ENCODE measurements at places on chromosomes 12 and 14.

GRCh38 chr12:102061096-102061559 is 663 bp downstream of the WASHC3 start:
- DNase-seq: no peak

GRCh38 chr12:114483996-114484395 is 78.1 kb upstream of the TBX5 start:
- DNase-seq: no peak

DNA sequence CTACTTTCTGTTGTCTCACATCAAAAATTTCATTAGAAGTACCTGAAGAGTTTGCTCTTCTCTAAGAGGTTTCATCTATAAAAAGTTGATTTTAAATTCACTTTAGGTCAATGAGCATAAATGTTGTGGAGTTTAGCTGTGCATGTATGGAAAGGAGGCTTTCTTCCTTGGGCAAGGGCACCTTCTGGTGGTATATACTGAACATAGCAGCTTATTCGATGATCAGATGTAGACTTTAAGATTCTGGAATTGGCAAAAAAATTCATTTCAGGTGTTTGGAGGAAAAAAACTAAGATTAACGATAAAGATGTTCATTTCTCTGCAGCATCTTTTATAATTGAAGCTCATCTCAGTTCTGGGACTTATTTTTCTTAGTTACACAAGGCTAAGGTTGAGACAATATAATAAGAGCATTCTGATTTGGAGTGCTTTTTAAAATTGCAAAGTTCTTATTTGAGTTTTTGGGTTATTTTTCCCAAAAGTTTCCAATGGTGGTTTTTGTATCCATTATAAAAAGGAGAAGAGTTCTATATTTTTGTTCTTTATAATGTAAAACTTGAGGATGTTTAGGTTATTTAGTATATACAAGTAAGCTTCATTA is 46.8 kb downstream of the TMEM117 start:
- DNase-seq: peak; percentile 6

DNA sequence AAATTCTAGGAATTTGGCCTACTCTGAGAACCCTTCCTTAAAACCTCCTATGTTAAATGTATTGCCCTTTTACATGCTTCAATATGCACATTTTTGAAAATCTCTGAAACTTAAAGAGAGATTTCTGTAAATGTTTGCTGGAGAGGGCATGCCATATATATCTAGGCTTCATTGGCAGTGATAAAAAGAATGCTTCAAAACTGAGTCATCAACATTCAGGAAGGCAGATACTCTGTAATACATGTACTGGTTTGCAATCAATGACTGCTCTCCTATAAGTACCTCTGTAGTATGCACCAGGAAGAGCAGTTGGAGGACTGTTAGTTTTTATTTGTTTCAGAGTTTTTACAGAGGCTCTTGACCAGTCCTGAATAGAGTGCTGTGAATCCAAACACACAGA is 739.9 kb downstream of the SLC16A7 start:
- DNase-seq: no peak

DNA sequence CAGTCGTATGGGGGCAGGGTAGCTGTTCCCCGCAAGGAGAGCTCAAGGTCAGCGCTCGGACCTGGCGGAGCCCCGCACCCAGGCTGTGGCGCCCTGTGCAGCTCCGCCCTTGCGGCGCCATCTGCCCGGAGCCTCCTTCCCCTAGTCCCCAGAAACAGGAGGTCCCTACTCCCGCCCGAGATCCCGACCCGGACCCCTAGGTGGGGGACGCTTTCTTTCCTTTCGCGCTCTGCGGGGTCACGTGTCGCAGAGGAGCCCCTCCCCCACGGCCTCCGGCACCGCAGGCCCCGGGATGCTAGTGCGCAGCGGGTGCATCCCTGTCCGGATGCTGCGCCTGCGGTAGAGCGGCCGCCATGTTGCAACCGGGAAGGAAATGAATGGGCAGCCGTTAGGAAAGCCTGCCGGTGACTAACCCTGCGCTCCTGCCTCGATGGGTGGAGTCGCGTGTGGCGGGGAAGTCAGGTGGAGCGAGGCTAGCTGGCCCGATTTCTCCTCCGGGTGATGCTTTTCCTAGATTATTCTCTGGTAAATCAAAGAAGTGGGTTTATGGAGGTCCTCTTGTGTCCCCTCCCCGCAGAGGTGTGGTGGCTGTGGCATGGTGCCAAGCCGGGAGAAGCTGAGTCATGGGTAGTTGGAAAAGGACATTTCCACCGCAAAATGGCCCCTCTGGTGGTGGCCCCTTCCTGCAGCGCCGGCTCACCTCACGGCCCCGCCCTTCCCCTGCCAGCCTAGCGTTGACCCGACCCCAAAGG is 804 bp downstream of the GAPDH start:
- no peak for DNase-seq

DNA sequence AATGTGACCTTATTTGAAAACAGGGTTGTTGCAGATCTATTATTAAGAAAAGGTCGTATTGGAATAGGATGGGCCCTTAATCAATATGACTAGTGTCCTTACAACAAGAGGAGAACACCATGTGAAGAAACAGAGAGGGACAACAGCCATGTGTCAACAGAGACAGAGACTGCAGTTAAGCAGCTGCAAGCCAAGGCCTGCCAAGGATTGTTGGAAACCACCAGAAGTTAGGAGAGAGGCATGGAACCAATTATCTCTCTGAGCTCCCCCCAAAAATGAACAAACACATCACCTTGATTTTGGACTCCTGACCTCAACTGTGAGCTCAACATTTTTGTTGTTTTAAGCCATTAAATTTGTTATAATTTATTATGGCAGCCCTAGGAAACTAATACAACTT is 214.6 kb upstream of the PRKD1 start:
- DNase-seq: no peak

- DNase-seq: no peak
These were observed 25.5 kb upstream of the DTX1 start for GRCh38 chr12:113030875-113031525.

DNA sequence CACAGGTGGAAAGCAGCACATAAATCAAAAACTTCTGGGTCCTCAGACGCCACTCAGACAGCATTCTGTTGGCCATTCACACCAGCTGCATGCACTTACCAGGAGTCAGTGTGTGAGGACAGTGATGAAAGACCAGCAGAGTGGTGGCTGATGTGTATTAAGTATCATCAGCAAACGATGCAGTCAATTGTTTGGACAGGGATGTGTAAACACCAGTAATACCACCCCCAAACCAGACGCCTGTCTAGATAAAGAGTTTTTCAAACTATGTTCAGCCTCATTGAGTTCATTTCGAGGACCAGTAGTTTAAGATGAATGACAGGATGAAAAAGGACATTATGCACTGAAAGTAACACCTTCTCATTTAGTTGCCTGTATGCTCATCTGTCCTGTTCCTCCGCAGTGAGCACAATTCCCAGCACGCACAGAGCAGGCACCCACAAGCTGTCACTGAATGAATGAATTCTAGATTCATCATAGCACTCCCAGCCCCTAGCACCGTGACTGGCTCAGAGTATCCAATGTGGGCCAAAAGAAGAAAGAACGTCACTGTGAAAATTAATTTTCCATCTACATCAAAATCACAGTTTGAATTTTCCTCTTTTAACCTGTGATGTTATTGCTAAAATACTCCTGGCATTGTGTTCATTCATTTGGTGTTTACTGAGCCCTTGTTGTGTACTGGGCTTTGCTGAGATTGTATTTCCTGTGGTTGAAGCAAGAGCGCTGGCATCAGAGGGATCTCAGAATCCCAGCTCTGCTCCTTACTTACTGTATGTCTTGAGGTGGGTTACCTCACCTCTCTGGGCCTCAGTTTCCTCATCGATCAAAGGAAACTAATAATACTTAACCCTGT is 124.8 kb upstream of the NOS1 start:
- no peak for DNase-seq

DNA sequence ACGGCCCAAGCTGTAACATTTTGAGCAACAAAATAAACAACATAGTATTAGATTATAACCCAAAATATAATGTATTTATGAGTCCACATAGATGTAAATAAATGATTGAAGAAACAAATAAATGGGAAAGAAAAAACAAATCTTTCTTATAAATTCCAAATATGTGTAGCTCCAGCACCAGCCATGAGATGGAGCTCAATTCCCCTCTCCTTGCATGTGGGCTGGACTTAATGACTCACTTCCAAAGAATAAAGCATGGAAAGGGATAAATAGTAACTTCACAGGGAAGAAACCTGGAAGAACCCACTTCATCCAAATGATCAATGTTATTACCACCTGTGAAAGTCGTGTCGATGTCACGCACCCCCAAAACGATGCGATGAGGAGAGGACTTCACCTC is 158.8 kb downstream of the RPAP3 start:
- DNase-seq: no peak

DNA sequence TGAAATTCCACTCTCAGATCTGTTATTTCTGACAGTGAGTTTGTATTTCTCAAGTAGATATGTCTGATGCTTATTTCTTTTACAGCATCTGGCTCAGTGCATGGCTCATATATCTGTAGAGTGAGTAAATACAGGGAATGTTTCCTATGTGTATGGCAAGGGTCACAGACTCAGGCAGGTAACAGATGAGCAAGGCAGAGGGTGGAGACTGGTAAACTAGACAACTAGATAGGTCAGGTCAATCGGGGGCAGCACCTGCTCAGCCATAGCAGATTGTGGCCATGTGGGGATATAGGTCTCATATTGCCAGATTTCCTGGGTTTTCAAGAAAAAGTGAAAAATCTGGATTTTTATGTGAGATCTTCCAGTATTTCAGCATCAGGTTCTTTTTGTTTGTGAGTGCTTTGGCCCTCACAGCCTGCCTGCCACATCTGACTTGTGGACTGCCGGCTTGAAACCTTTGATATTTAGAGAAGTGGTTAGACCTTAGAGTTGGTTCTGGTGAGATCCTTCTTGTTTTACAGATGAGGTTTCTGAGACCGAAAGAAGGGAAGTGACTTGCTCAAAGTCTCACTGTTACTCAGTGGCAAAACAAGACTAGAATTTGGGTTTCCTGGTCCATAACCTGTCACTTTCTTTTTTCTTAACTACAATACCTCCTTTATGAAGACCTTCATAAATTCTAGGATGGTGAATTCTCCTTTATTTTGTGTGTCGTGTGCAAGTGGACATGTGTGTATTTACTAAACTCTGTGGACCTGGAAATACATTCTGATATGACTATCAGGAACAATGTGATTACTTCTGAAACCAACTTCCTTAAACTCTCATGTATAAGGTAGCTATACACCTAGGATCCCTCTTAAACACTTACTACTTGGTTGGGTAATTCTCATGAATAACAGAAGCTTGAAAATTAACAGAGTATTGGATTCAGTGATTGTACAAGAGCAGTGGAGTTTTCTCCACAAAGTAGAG is 34.4 kb downstream of the PROX2 start:
- DNase-seq: no peak

DNA sequence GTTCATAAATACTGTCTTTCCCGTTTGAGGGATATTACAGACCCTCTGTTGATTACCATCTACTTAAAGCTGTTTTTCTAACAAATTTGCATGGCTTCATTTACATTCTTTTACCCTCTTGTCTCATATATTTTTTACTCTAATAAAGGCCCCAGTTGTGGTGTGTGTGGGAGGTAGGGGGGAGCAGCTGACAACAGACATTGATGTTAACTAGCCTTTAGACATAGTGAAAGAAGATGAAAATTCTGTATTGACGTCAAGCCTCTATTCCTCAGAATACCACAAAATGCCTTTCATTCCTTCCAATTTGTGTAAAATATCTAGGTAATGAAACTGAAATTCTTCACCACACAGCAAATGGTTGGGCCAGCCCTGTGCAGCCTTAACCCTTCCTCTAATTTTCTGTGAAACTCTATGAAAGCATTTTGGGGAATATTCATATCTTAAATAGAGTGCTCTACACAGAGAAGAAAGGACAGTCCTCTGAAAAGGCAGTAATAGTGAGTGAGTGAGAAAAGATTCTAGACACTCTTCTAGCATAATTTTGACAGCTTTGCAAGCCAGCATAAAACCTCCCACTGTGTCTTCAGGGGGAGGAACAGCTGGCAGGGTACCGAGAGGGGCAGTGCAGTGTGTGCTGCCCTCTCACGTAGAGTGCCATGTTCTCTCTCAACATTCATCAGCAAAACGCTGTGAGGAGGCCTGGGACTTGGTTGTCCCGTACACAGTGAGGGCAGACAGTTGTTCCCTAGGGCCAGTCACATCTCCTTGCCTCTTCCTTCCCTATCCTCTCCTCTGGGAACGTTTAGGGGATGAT is 20.1 kb upstream of the CERS5 start:
- DNase-seq: no peak

- no peak for DNase-seq
These were observed 198.6 kb downstream of the RPAP3 start for GRCh38 chr12:47507221-47507620.

DNA sequence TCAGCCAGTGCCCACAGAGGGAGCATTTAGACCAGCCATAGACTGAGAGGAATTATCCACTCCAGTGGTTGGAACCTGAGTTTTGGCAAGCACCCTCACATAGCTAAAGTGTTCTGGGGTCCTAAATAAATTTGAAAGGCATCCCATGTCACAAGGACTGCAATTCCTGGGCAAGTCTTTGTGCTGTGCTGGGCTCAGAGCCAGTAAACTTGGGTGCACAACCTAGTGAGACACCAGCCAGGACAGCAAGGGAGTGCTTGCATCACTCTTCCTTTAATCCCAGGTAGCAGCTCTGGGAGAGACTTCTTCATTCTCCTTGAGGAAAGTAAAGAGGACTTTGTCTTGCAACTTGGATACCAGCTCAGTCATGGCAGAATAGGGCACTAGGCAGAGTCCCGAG is 142.0 kb upstream of the FSCB start:
- DNase-seq: no peak

- no peak for DNase-seq
These were observed 79.9 kb downstream of the HECTD1 start for GRCh38 chr14:31127690-31128089.

DNA sequence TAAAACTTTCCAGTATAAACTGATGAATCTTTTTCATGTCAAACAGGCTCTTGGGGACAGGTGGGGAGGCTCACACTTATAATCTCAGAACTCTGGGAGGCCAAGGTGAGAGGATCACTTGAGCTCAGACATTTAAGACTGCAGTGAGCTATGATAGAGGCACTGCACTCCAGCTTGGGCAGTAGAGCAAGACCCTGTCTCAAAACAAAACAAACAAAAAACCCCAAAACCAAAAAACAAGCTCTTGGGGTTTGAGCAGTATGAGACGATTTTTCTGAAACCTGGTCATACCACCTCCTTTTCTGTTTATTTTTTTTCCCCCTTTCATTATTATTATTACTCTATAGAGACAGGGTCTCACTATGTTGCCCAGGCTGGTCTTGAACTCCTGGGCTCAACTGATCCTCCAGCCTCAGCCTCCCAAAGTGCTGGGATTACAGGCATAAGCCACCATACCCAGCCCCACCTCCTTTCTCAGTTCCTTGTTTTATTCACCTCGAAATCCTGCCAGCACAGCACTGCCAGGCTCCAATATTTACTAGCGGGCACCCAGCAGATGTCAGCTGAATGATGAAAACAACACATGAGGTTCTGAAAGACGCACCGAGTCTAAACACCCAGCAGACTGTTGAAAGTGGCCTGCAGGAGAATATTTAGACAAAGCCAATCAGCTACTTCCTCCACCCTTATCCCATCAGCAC is 19.5 kb upstream of the CDK17 start:
- no peak for DNase-seq
